ENCODE measurements at places on chromosomes 13 and 19.

- DNase-seq: peak; percentile 87
Observed at GRCh38 chr13:52851137-52851962, 2.9 kb upstream of the PCDH8 start.

DNA sequence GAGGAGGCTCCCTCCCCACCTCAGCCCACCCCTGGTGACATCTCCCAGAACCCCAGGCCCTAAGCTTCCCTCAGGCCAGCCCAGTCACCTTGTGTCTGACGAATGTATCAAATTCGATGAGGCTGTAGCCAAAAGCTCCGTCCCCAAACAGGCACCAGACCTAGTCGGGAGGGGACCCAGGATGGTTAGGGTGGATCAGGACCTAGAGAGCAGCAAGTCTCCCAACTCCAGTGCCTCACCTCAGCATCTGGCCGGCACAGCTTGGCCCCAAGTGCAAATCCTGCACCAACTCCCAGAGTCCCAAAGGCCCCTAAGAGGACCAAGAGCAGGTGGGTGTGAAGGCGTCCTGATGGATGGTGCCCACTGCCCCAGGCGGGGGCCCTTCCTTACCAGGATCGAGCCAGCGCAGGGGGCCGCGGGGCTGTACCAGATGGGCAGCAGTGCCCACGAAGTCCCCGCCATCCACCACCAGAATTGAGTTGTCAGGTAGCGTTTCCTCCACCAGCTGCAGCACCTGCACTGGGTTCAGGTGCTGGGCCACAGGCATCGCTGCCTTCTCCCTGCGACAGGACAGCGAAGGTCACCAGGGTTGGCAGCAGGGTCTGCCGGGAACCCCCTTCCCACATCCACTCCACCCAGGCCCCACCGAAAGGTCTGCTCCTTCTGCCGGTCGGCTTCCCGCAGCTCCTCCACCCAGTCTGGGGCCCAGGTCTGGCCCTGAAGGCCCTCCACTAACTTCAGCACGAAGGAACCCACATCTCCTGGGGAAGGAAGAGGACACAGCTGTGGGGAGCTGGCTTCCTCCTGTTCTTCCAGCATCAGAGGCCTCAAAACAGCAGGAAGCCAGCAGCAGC, 8.8 kb downstream of the SYDE1 start:
- no peak for DNase-seq

- DNase-seq: no peak
Observed at GRCh38 chr13:77514336-77514726, 21.2 kb upstream of the SCEL start.

- DNase-seq: no peak
Observed at GRCh38 chr19:40228346-40228745, 1.9 kb upstream of the CCNP start.

DNA sequence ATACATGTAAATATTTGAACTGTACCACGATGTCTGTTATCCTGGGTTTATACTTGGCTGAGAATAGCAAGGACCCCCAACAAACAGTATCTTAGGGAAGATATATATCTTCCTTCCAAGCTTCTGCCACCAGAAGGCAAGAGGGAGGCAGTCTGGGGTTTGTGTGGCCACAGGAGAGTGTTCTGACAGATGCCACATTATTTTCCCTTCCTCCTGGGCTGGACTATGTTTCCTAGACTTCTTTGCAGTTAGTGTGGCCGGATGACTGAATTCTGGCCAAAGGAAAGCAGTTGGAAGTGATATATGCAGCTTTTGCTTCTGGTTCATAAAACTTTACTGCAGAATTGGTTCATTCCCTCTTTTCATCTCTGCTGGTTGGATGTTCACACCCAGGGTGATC, 39.9 kb upstream of the TMTC4 start:
- no peak for DNase-seq

DNA sequence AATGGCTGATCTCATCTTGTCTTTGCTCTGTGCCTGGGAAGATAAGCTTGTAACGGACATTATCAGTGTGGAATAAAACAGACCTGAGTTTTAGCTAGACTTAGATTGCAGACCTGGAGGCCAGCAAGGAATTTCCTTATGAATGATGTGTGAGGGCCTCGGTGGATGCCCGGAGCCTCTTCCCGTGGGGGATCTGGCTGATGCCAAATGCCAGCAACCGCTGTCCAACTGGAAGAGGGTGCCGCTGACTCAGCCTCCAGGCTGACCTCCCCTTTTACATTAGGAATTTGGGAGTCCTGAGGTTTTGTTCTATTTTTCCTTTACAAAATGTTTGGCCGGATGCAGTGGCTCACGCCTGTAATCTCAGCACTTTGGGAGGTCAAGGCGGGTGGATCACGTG, 19.6 kb upstream of the LILRA2 start:
- no peak for DNase-seq

GRCh38 chr19:15527705-15528104, 19.4 kb downstream of the CYP4F22 start:
- DNase-seq: no peak

GRCh38 chr19:13888281-13888680, 11.3 kb downstream of the NANOS3 start:
- DNase-seq: no peak

DNA sequence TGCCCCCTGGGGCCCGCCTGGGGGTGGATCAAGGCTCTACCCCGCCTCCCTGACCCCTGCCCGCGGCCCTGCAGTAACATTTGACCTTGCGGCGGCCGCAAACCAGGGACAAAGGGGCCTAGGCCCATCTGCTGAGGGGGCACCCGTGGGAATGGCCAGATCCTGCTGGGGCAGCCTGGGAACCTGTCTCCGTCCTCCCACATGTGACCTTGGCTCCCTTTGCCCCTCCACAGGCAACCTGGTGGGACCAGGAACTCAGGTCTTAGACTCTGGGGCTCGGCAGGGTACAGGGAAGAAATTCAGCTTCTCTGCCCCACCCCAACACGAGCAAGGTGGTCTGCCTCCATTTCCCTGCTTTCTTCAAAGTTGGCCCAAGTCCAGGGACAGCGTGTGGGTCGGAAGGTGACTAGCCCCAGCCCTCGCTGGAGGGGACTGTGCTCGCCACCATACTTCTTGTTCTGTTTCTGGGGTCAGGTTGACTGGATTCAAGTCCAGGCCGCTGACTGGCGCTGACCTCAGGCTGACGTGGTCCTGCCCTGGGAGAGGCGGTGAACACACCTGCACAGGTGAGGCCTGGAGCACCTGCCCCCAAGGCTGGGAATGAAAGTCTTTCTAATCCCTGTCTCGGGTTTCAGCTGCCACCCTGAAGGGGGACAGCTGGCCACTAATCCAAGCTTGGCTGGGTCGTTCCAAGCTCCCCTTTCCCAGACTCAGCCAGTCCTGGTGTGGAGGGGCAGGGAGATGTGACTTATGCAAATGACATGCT, 2.5 kb upstream of the NR2F6 start:
- DNase-seq: peak; percentile 81

GRCh38 chr19:38649305-38650171, 2.1 kb downstream of the ACTN4 start:
- no peak for DNase-seq

- no peak for DNase-seq
Observed at GRCh38 chr19:29687244-29687896, 22.1 kb downstream of the PLEKHF1 start.

GRCh38 chr13:76685938-76686337, 200.3 kb downstream of the KCTD12 start:
- DNase-seq: no peak

DNA sequence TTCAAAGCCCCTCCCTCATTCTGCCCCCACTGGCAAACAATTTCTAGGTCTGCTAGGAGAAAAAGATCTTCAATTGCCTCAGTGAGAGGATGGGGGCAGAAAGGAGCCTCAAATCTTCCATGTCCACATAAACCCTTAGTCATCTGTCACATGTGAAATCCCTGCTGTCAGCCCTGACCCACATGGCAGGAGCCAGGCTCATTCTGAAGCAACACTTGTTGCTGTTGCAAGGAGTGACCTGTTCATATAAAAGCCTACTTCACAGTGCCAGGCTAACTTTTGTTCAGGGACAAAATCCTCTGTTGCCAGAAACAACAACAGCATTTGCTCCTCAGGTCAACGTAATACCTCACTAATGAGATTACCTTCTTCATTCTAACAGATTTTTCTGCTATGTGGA, 70.5 kb downstream of the IRS2 start:
- no peak for DNase-seq

GRCh38 chr19:46674416-46675178, 13.6 kb upstream of the DACT3 start:
- peak; percentile 82 for DNase-seq

DNA sequence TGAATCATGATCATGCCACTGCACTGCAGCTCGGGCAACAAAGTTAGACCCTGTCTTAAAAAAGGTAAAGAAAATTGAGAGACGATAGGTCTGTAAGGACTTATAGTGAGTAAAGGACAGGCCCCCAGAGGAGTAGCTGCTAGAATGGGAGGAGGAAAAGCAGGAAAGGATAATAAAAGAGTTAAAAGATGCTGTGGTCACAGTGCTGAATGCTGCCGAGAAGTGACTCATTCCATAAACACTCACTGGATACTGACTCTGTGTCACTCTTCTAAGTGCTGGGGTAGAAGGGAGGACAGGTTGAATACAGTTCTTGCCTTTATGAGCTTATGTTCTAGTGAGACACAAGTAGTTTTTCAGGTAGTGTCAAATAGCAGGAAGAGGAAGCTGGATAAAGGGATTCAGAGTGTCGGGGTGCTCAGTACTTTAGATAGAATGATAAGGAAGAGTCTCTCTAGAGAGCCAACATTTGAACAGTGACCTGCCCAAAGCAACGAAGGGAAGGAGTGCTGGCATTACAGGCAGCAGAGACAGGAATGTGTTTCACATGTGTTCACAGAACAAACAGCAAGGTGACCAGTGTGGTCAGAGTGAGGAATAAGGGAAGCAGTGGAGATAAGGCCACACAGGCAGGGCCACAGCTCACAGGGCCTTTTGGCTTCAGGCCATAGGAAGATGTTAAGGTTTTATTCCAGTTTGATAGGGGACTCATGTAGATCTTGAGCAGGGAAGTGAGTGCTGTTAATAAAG, 1240.5 kb downstream of the UQCRFS1 start:
- peak; percentile 9 for DNase-seq

All from ELF-1 (cell line).